ENCODE measurements at places on chromosomes 3 and 15.

- DNase-seq = no peak
Observed at GRCh38 chr3:34396288-34396687, 597.9 kb downstream of the PDCD6IP start.

DNA sequence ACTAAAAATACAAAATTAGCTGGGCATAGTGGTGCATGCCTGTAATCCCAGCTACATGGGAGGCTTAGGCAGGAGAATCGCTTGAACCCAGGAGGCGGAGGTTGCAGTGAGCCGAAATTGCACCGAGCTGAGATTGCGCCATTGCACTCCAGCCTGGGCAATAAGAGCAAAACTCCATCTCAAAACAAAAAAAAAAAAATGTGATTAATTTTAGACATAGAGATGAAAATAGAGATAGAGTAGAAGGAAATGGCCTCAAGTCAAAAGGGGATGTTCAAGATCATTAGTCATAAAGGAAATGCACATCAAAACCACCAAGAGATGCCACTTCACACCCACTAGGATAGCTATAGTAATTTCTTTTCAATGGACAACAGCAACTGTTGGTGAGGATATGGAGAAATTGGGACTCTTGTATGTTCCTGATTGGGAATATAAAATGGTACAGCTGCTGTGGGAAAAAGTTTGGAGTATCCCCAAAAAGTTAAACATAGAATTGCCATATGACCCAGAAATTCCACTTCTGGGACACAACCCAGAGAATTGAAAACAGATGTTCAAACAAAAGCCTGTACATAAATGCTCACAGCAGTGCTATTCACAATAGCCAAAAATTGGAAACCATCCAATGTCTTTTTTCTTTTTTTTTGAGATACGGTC, 55.4 kb downstream of the ABHD2 start:
- DNase-seq = no peak

DNA sequence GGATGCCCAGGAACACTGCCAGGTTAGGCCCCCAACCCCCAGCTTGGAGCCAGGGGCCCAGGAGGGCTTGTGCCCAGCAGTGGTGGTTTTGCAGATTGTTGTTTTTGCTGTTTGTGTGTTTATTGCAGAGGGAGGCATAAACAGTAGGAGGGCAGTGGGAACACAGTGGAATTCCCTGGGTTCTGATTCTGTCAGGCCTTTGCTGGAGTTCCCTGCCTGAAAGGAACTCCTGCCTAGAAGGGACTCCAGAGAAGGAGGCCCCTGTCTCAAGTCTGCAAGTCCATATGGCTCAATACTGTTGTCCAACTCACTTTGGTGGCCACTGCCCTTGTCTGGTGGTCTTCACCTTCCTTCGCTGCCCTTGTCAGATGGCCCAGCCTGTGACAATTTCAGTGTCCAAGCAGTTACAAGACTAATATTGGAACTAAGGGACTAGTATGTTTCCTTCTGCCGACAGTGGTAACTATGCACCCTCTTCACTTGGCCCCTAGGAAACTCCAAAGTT, 47.4 kb upstream of the RAB6B start:
- DNase-seq = peak; percentile 46

GRCh38 chr3:107680698-107681097, 157.9 kb downstream of the BBX start:
- DNase-seq = no peak

DNA sequence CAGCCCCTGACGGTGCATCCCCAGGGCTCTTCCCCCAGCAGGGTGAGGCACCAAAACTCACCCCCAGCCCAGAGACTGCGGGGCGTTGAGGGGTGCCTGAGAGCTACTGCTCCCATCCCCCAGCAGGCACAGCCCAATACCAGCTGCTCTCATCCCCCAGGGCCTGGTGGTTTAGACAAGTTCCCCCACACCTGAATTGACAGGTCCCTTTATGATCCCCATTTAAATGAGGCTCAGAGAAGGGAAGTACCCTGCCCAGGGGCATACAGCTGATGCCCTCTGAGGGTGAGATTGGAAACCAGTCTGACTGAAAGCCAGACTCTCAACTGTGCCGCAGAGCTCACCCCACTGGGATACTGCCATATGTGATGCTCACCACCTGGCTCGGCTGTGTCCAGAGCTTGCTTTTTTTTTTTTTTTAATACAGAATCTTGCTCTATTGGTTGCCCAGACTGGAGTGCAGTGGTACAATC, 20.1 kb downstream of the DUSP7 start:
- DNase-seq = no peak

GRCh38 chr15:79003301-79003700, 58.5 kb upstream of the CTSH start:
- no peak for DNase-seq

- DNase-seq = no peak
Observed at GRCh38 chr3:71701251-71701762, 23.9 kb downstream of the EIF4E3 start.

DNA sequence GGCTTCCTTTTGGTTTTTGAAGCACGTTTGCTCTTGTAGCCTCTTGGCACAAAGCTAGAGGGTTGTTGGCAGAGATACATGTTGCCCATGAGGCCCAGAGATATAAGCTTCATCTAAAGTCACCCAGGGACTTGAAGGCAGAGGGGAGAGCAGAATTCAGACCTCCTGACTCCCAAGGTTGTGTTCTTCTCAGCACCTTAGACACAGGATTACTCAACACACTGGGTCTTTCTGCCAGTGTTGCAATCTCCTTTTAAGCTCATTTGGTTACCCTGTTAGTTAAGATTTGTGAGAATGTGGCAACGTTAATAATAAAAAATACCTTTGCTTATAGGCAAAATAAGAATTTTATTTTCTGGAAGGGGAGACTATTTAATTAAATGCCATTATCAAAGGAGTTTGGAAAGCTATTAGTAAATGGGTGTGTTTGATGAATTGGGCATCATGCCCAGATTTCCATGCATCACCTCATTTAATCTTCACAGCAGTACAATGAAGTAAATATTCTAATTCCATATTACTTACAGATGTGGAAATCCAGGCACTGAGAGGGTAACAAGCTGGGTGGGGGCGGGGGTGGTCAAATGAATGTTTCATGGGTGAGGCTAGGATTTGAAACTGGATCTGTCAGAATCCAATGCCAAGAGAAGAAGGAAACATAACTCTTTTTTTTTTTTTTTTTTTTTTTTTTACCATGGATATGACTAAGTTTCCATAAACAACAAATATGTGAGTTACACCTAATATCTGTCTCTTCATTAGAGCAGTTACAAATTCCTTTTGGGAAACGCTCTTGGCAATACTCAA, 183.3 kb downstream of the NR1D2 start:
- DNase-seq = no peak

DNA sequence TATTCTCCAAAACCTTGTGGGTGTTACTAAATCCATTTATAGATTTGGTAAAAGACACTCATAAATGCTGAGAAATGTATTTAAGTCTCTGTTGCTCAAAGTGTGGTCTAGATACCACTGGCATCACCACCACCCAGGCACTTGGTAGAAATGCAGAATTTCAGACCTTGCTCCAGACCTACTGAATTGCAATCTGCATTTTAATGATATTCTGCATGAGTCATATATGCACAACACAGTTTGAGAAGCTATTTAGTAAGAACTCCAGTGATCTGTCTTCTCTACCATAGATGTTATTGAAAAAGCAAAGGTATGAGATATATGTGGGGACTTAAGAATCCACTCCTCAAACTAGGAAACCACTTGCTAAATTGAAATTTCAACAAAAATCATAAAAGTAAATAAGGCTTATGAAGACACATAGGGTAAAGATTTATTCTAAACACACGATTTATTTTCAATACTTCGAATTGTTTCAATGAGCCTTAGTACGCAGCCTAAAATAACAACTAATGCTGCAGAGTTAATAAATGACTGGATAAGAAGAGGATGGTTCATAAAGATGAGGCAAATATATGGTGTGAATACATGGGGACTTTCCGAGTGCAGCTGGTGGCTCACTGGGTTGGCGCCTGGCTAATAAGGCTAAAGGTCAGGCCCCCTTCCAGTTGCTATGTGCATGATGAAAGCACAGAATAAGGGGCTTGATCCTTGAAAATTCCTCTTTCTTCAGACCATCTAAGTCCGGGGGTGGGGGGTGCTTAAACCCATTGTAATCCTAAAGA, 813.3 kb downstream of the NR2F2 start:
- no peak for DNase-seq

GRCh38 chr3:52874160-52874701, 23.1 kb downstream of the STIMATE start:
- DNase-seq = no peak
